Cardiac ventricle fibroblast (primary cell): ENCODE measurements at places on chromosomes 6 and 20. TPM values are rescaled to one million over a fixed set of nuclear protein-coding genes. Genes with fewer than 3 reads are reported as not detected.

Gene ZKSCAN4
- 2.7 and 3.3 TPM in 2 replicates for total RNA-seq

Gene CPNE5
- total RNA-seq, result 0.06 and 0.34 TPM in 2 replicates

Gene C20orf202
- total RNA-seq, result not detected in 2 replicates

Gene IPCEF1
- total RNA-seq, result not detected in 2 replicates

Gene DEFB119
- not detected in 2 replicates for total RNA-seq

Gene C6orf132
- 0.54 and 0.94 TPM in 2 replicates for total RNA-seq

Gene CLDN20
- total RNA-seq, result not detected in 2 replicates

Gene IL17A
- not detected in 2 replicates for total RNA-seq

Gene MYLK2
- total RNA-seq, result not detected in 2 replicates

Gene PPIL1
- 9.1 and 14.1 TPM in 2 replicates for total RNA-seq

Gene ATXN1
- 12.7 and 21.5 TPM in 2 replicates for total RNA-seq

Gene LAMA2
- 550 and 573 TPM in 2 replicates for total RNA-seq

Gene CCM2L
- 0.06 TPM in 1 of 2 replicates, not detected in the other for total RNA-seq

Gene CFB
- 47.7 and 56.5 TPM in 2 replicates for total RNA-seq

Gene CSNK2B
- 208 and 235 TPM in 2 replicates for total RNA-seq

Gene SAMD5
- 0.12 and 0.29 TPM in 2 replicates for total RNA-seq

Gene PRDM13
- not detected in 2 replicates for total RNA-seq

Gene RBM24
- total RNA-seq, result 0.25 TPM in 1 of 2 replicates, not detected in the other

Gene CFAP206
- 0.37 and 1.2 TPM in 2 replicates for total RNA-seq

Gene AGER
- total RNA-seq, result 0.50 and 1.4 TPM in 2 replicates

Gene DEFB132
- not detected in 2 replicates for total RNA-seq

Gene CDSN
- total RNA-seq, result not detected in 2 replicates

Gene ULBP2
- 0.62 and 1.8 TPM in 2 replicates for total RNA-seq

Gene BFSP1
- 1.6 and 2.2 TPM in 2 replicates for total RNA-seq

Gene SIM1
- not detected in 2 replicates for total RNA-seq

Gene LHFPL5
- not detected in 2 replicates for total RNA-seq

Gene PXMP4
- total RNA-seq, result 4.5 and 8.8 TPM in 2 replicates

Gene CYP39A1
- 0.05 and 0.19 TPM in 2 replicates for total RNA-seq

Gene MYCT1
- 0.75 and 0.93 TPM in 2 replicates for total RNA-seq

Gene DPM1
- total RNA-seq, result 38.5 and 48.4 TPM in 2 replicates

Gene LTB
- total RNA-seq, result not detected in 2 replicates

Gene NUDT3
- 16.7 TPM in 2 replicates for total RNA-seq

Gene OPN5
- total RNA-seq, result not detected in 2 replicates

Gene SOBP
- 12.8 and 13.7 TPM in 2 replicates for total RNA-seq

Gene SFTA2
- total RNA-seq, result not detected in 2 replicates

Gene RPS10
- 2,025 and 2,137 TPM in 2 replicates for total RNA-seq

Gene ID4
- total RNA-seq, result 7.7 and 8.6 TPM in 2 replicates

Gene RAET1L
- not detected in 2 replicates for total RNA-seq

Gene SGK2
- total RNA-seq, result 0.69 and 0.93 TPM in 2 replicates

Gene SMLR1
- not detected in 2 replicates for total RNA-seq

Gene BNIP5
- total RNA-seq, result not detected in 2 replicates

Gene MYB
- not detected in 2 replicates for total RNA-seq

Gene DYNLT2
- total RNA-seq, result 0.19 and 0.49 TPM in 2 replicates

Gene TFAP2D
- not detected in 2 replicates for total RNA-seq

Gene RSPH4A
- not detected in 2 replicates for total RNA-seq

Gene SLC17A2
- not detected in 2 replicates for total RNA-seq

Gene GMPR
- 1.8 and 4.4 TPM in 2 replicates for total RNA-seq

Gene KCNK16
- not detected in 2 replicates for total RNA-seq

Gene TMC2
- not detected in 2 replicates for total RNA-seq

Gene SLC44A4
- not detected in 2 replicates for total RNA-seq

Gene SMPDL3A
- 8.4 and 12.0 TPM in 2 replicates for total RNA-seq

Gene ERVFRD-1
- not detected in 2 replicates for total RNA-seq

Gene SLC32A1
- not detected in 2 replicates for total RNA-seq

Gene PBOV1
- total RNA-seq, result not detected in 2 replicates

Gene ZNF334
- total RNA-seq, result 2.8 and 2.9 TPM in 2 replicates

Gene PRRT1
- 1.1 and 1.8 TPM in 2 replicates for total RNA-seq

Gene LINC00237
- not detected in 2 replicates for total RNA-seq

Gene APOM
- total RNA-seq, result 2.0 and 2.3 TPM in 2 replicates

Gene SLC24A3
- 0.12 TPM in 1 of 2 replicates, not detected in the other for total RNA-seq

Gene FABP7
- total RNA-seq, result not detected in 2 replicates
